Regular cardiac myocyte (primary cell): ENCODE measurements at places on chromosomes 5 and 9. TPM values are rescaled to one million over a fixed set of nuclear protein-coding genes. Genes with fewer than 3 reads are reported as not detected.

The CER1 gene
- not detected in 2 replicates for total RNA-seq

The SLC6A7 gene
- under 0.01 TPM in 2 replicates for total RNA-seq

The PCDHGB1 gene
- total RNA-seq: 0.38 and 3.1 TPM in 2 replicates

The DPYSL3 gene
- total RNA-seq: 88.8 and 112 TPM in 2 replicates

The UBE2QL1 gene
- total RNA-seq: under 0.01 TPM in 1 of 2 replicates, not detected in the other

The EGR1 gene
- total RNA-seq: 2.3 and 3.3 TPM in 2 replicates

The SPINK4 gene
- not detected in 2 replicates for total RNA-seq

The TMEM215 gene
- not detected in 2 replicates for total RNA-seq

The TAF11L5 gene
- not detected in 2 replicates for total RNA-seq

The CA9 gene
- 0.38 and 2.8 TPM in 2 replicates for total RNA-seq

The MYORG gene
- 1.4 and 1.5 TPM in 2 replicates for total RNA-seq

The FCHO2 gene
- 10.0 and 24.0 TPM in 2 replicates for total RNA-seq

The DAB2 gene
- 34.1 and 113 TPM in 2 replicates for total RNA-seq

The STOML2 gene
- 144 and 332 TPM in 2 replicates for total RNA-seq

The IGIP gene
- total RNA-seq: 7.7 and 16.9 TPM in 2 replicates

The TNFSF15 gene
- total RNA-seq: 1.1 and 1.5 TPM in 2 replicates

The SLC25A2 gene
- total RNA-seq: under 0.01 and 0.19 TPM in 2 replicates

The IFNA2 gene
- total RNA-seq: not detected in 2 replicates

The DMRT3 gene
- total RNA-seq: not detected in 2 replicates

The IFNA10 gene
- total RNA-seq: not detected in 2 replicates

The KCNT1 gene
- total RNA-seq: not detected in 2 replicates

The FAM114A2 gene
- 39.5 and 50.8 TPM in 2 replicates for total RNA-seq

The IL33 gene
- 189 and 383 TPM in 2 replicates for total RNA-seq

The PPP2R2B gene
- 1.7 TPM in 1 of 2 replicates, not detected in the other for total RNA-seq

The SPAAR gene
- 0.85 and 5.0 TPM in 2 replicates for total RNA-seq
